Progenitor cell of endocrine pancreas (in vitro differentiated cells): ENCODE measurements at places on chromosomes 6 and 20. TPM values are rescaled to one million over a fixed set of nuclear protein-coding genes. Genes with fewer than 3 reads are reported as not detected.

HLA-DRB5 gene
- 0.60 and 0.71 TPM in 2 replicates for total RNA-seq

ECT2L gene
- not detected in 2 replicates for total RNA-seq

GRCh38 chr20:41560970-41561369 lies 57.2 kb downstream of the CHD6 start:
- no peak for DNase-seq

GRCh38 chr6:169169375-169169774 lies 84.3 kb downstream of the THBS2 start:
- no peak for DNase-seq

DNA sequence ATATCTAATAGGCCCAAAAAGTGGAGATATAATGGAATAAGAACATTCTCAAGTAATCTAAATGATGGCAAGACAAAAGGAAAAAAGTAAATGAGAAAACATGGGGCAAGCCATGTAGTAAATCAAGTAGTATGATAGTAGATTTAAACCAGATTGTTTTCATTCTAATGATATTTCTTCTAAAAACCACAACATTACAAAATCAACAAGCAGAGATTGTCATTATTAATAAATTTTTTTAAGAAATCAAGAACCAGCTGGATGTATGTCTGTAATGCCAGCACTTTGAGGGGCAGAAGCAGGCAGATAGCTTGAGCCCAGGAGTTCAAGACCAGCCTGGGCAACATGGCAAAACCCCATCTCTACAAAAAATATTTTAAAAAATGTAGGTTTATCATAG lies 155.0 kb downstream of the RNGTT start:
- no peak for DNase-seq

GRCh38 chr20:9214685-9215084 lies 145.8 kb downstream of the PLCB4 start:
- no peak for DNase-seq

- no peak for DNase-seq
Observed at GRCh38 chr6:109892451-109893435, 85.4 kb upstream of the GPR6 start.

BFSP1 gene
- 4.2 and 4.8 TPM in 2 replicates for total RNA-seq

- no peak for DNase-seq
Observed at GRCh38 chr6:118292558-118292957, 255.5 kb upstream of the PLN start.

DNA sequence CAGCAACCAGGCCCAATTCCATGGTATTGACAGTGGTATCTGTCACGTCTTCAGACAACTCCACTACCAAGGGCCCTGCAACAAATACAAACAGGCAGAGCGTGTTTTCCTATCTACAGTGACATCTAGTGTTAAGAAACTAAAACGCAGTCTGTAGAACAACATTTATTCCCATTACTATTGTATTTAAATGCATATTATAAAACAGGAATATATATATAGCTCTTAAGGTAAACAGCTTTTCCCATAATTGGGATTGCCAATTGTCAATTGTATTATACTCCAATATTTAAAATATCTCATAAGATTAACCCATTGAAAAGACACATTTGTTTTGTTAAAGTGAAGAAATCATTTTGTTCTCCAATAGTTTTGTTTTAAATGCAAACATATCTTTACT lies 97.2 kb downstream of the KIF16B start:
- DNase-seq = no peak

GRCh38 chr20:53918020-53918311 lies 152.4 kb downstream of the BCAS1 start:
- DNase-seq = no peak

DNA sequence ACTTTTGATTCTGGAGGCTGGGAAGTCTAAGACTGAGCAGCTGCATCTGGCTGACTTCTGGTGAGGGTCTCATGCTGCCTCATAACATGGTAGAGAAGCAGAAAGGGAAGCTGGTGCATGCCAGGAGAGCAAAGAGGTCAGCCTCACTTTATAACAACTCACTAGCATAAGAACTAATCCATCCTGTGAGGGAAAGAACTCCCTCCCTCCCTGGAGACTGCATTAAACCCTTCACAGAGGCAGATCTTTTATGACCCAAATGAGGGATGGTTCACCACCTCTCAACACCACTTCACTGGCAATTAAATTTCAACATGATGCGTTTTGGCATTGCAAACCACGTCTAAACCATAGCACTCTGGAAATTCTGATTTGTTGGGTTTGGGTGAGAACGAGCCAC lies 33.9 kb downstream of the STXBP5 start:
- DNase-seq = no peak

FAM217A gene
- total RNA-seq = 0.13 TPM in 1 of 2 replicates, not detected in the other

DNA sequence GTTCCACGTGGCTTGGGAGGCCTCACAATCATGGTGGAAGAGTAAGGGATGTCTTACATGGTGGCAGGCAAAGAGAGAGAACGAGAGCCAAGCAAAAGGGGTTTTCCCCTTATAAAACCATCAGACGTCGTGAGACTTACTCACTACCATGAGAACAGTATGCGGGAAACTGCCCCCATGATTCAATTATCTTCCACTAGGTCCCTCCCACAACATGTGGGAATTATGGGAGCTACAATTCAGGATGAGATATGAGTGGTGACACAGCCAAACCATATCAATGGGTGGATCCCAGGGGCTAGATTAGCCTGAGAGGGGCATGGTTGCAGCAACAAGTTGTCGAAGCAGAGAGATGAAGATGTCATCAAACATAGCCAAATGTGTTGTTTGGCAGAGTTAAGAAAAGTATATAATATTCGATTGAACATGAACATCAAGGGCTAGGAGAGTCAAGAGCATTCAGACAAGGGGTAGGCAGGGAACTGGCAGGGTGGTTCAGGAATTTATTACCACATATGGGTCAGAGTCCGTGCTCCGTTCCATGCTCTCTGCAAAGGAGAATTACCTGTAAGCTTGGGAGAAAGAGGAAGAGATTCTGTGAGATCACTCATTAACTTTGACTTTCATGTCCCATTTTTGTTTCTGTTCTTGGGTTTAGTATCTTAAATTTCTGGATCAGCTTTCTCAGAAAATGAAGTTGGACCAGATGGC lies 98.8 kb downstream of the CCDC170 start:
- no peak for DNase-seq

PTCRA gene
- total RNA-seq = not detected in 2 replicates

- no peak for DNase-seq
Observed at GRCh38 chr20:8067082-8067481, 47.5 kb upstream of the TMX4 start.

- DNase-seq = no peak
Observed at GRCh38 chr20:63006540-63007359, at the start of gene BHLHE23. TSS of gene BHLHE23 (minus strand) at chr20:63006964. CDS start at chr20:63006774, 190 bp downstream.

DNA sequence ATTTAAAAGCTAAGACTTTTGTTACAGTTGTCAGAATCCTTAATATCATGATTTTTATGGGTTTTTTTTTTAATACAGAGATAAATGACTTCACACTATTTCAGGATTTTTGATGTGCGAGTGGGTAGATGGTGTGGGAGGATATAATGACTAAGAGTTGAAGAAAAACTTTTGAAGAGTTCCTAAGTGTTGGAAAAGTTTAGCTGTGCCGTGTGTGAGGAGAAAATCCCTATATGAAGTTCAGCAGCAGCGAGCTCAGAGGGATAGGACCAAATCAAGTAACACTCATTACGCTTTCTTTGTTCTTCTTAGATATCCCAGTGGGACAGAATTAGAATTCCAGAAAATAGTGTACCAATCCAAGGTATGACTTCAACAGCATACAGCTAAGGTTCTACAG lies 34.1 kb downstream of the PDE10A start:
- no peak for DNase-seq

DNA sequence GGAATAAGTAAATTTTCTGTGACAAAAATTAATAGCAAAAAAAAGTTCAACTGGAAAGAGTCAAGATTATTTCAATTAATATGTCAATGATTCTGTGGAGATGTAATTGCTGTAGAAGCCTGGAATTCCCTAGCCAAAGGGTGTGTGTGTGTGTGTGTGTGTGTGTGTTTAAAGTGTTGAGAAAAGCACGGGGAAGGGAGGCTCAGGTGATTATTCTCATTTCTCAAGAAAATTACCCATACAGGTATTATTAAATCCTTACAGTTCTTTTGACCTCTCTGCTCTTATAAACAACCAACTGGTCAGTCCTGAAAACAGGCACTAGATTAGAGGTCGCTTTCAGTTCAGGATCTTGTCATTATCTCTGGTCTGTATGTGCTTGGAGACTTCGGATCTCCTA lies 129.3 kb upstream of the SASH1 start:
- DNase-seq = no peak

CLPSL2 gene
- total RNA-seq = not detected in 2 replicates

RFX6 gene
- total RNA-seq = 28.7 and 34.2 TPM in 2 replicates

- no peak for DNase-seq
Observed at GRCh38 chr6:111888928-111889695, 15.9 kb upstream of the FYN start.

DNA sequence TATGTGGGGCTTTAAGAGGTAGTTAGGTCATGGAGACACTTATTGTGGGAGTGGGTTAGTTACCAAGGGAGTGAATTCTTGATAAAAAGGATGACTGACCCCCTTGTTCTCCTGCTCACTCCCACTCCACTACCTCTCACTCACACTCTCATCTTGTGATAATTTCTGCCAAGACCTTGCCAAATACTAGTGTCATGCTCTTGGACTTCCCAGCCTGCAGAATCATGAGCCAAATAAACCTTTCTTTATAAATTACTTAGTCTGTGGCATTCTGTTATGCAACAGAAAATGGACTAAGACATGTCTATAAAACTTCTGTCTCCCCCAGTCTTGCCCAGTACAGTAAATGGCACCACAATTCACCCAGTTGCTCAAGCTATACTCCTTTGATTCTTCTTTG lies 93.3 kb downstream of the COL21A1 start:
- DNase-seq = no peak

ZBTB9 gene
- total RNA-seq = 15.4 and 15.7 TPM in 2 replicates

DNA sequence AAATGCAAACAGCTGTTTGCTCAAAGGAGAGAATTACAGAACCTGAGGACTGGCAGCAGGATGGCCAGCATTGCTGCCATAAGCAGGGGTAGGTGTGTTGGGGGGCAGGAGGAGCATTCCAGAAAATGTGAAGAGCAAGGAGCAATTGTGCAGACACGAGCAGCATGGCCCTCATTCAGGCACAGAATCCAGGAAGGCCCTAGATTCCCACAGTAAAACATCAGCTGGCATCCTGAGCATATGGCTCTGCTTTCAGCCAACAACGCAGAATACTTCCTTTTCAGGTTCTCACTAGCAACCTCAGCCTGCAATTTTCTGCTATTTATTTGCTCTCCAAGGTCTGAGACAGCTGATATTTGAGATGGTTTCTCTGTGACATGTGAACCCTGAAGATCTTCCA lies 243.4 kb upstream of the POU3F2 start:
- no peak for DNase-seq

PKIB gene
- total RNA-seq = 44.8 and 56.9 TPM in 2 replicates

GRCh38 chr6:71124340-71124739 lies 164.3 kb upstream of the OGFRL1 start:
- no peak for DNase-seq

MUC21 gene
- not detected in 2 replicates for total RNA-seq

DNA sequence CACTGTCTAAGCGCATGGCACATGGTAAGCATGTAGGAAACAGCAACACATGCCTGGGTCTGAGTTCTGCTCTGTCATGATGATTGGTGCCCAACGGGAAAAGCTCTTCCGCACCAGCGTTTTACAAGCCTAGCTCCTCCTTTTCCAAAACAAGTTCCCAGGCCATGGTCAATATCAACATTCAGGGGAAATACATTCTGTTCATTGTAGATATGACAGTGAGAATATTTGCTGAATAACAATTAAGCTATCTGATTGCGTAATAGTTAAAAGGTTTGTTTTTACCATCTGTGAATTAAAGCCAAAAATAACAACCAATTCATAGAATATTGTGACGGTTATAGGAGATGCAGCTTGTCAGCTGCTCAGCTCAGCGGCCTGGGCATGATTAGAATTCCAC lies 404.3 kb upstream of the SLC35B3 start:
- no peak for DNase-seq
